Suprapubic skin (tissue), 4 donors: ENCODE measurements at places on chromosomes 1 and 21.

- no peak for DNase-seq
Observed at GRCh38 chr1:91506071-91506470, 5.4 kb downstream of the CDC7 start.

DNA sequence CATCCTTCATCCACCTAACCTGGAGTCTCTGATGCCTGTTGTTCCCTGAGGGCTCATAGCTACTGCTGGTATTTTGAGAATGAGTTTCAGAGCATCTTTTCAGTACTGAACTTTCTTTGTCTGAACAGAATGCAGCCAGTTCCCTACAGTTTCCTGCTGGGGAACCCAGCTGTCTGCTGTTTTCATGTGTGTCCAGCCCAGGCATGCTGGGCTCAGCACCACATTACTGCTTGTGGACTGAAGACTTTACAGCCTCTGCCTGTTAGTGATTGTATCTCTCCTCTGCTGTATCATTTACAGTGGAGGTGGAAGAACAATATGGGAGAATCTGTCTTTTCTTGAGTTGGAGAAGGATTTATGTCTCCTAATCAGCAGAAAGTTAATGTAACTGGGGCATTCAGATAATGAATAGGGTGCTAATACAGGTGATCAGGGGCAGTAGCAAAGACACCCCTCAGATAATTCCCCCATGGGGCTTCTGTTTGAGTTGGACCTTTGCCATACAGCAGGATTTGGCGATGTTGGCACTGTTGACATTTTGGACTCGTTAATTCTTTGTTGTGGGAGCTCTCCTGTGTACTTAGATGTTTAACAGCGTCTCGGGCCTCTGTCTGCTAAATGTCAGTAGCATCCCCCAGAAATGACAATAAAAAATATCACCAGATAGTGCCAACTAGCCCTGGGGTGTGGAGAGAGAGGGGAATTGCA, 207.7 kb downstream of the HHAT start:
- DNase-seq, result no peak

DNA sequence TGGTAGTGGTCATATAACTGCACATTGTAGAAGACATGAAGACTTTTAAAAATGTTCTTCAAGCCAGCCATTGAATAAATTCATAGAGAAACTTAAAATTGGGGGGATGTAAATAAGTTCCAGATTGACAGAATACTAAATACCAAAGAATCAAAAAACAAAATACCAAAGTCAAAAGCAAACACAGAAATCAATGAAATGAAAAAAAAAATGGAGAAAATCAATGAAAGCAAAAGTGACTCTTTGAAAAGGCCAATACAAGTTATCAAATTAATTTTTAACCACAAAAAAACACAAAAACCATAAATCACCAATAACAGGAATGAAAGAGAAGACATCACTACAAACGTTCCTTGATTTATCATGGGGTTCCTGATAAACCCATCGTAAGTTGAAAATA, 25.6 kb downstream of the LPGAT1 start:
- no peak for DNase-seq

DNA sequence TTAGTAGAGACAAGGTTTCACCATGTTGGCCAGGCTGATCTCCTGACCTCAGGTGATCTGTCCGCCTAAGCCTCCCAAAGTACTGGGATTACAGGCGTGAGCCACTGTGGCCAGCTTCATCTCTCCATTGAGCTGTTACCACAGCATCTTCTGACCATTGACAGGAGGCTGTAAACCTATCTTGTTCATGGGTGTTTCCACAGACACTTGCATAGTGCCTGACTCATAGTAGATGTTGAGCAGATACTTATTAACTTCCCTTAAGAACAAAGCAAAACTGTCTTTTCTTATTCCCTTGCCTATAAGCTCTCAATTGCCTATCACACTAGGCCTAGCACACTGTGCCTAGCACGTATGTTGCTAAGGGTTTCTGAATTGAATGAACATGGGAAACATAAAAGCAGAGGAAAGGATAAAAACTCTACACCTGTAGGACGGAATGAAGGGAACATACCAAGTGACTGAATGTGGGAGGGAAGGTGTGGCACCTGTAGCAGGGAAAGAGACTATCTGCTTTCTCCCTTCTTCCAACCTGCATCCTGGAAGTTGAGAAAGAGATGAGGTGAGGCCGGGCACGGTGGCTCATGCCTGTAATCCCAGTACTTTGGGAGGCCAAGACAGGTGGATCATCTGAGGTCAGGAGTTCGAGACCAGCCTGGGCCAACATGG, 1.2 kb upstream of the C1orf54 start:
- DNase-seq, result no peak

DNA sequence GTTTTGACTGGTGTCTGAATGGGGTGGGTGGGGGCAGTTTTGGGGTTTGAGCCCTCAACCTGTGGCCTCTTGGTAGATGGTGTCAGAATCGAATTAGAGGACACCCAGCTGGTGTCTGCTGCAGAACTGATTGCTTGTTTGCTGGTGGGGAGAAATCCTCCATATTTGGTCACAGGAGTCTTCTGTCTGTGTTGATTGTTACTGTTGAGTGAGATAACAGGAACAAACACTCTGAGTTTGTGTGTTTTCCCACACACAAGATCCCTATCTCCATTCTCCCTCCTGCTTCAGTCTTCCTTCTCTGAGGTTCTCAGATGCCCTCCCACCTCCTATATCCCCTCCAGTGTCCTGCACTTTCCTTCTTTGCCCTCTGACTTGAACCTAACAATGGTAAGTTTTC, 19.1 kb upstream of the CGN start:
- DNase-seq, result no peak

- no peak for DNase-seq
Observed at GRCh38 chr1:202662081-202662480, 48.2 kb downstream of the SYT2 start.

DNA sequence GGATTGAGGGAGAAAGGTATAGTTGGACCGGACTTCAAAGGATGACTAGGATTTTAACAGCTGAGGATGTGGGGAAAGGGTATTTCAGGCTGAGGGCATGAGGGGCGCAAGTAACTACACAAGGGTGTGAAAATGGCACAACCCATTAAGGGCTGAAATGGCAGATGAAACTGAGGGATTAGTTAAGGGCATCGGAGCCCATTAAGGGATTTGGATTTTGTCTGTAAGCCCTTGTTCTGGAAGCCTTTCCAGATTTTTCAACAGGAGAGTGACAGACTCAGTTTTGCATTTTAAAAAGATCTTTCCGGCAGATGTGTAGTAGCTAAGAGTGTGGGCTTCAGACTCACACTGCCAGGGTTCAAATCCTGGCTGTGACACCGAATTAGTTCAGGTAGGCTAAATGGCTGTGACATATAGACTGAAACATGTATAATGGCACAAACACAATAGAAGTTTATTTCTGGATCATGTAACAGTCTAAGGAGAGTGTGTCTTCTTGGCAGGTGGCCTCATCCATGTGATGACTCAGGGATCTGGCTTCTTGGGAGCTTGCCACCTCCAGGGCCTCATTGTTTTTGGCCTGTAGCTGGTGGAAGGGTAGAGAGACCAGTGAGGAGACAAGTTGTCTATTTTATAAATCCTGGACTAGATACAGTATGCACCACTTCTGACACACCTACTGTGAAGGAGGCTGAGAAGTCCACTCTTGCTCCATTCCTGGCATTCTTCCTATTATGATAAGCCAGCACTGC, 49.6 kb downstream of the UBE2T start:
- DNase-seq, result no peak

GRCh38 chr1:35539824-35540261, 17.4 kb downstream of the KIAA0319L start:
- no peak for DNase-seq

- DNase-seq, result no peak
Observed at GRCh38 chr1:55359611-55360010, 144.4 kb upstream of the USP24 start.

- no peak for DNase-seq
Observed at GRCh38 chr1:241401156-241401555, 44.2 kb upstream of the RGS7 start.

DNA sequence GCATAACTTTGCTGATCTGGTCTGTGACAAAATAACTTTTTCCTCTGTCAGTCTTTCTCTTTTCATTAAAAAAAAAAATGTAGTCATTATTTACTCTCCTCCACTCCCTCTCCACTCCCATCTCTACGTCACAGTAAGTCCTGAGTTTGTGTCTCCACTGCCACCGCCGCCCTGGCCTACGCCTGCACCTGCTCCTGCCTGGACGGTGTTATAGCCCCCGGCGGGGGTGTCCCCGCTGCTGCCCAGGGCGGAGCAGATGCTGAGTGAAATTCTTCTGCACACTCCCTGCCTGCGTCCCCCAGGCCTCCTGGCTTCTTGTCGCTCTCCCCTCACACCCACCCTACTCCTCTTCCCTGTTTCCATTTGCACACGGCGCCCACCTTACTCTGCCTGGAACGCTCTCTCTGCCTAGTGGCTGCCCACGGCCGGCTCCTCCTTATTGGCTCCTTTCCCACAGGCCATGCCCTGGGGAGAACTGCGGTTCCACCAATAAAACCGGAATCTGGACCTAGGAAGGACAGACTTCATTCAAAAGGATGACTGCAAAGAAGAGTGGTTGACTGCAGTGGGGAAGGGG, 55.2 kb upstream of the C1orf174 start:
- DNase-seq, result no peak

DNA sequence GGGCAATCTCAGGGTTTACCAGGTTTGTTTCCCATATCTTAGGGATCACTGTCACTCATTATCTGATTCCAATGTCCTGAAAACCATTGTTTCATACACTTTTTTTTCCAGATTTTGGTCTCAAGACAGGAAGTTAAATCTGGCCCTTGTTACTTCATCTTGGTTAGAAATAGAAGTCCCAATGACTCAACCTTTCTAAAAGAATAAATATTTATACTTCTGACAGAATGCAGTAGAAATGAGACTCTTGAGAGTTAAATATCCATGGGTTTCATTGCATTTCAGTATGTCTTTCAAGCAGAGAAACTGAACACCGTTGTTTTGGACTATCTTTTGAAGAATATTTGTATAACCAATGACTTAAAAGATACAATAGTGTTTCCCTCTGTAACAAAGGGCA, 19.8 kb upstream of the VCAM1 start:
- DNase-seq, result no peak

DNA sequence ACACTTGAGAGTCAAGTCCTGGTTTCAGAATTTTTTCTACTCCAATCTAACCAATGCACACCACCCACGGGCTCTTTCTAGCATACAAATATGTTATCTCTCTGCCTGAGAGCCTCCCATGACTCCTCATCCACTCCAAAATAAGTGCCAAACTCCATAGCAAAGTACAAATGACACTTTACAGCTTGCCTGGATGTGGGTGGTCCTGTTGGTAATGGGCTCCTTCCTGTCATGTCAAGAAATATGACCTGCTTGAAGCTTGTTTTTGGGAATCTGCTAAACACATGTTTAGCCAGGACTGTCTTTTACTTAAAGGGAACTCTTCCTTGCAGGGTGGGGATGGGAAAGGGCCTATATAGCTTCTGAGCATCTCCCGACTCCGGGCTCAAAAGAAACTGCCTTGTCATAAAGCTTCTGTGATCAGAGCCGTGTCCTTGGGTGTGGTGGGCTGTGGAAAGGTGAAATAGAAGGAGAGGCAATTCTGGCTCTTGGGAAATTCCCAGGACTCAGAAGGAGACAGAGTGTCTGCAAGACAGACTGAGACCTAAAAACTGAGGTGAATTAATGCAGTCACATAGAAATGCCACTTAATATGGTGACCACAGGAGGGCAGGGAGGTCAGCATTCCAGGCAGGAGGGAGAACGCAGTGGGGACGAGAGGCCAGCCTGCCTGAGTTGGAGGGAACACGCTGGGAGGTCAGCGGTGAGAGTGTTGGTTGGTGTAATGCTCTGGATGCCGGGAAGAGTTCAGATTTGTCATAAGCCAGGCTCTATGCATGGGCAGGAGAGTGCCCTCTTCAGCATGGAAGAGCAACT, 6.1 kb upstream of the IGFN1 start:
- peak; percentile 74 for DNase-seq

GRCh38 chr1:18927654-18928272, 25.4 kb upstream of the ALDH4A1 start:
- no peak for DNase-seq

- DNase-seq, result no peak
Observed at GRCh38 chr1:53410100-53410541, 49.1 kb upstream of the DMRTB1 start.

DNA sequence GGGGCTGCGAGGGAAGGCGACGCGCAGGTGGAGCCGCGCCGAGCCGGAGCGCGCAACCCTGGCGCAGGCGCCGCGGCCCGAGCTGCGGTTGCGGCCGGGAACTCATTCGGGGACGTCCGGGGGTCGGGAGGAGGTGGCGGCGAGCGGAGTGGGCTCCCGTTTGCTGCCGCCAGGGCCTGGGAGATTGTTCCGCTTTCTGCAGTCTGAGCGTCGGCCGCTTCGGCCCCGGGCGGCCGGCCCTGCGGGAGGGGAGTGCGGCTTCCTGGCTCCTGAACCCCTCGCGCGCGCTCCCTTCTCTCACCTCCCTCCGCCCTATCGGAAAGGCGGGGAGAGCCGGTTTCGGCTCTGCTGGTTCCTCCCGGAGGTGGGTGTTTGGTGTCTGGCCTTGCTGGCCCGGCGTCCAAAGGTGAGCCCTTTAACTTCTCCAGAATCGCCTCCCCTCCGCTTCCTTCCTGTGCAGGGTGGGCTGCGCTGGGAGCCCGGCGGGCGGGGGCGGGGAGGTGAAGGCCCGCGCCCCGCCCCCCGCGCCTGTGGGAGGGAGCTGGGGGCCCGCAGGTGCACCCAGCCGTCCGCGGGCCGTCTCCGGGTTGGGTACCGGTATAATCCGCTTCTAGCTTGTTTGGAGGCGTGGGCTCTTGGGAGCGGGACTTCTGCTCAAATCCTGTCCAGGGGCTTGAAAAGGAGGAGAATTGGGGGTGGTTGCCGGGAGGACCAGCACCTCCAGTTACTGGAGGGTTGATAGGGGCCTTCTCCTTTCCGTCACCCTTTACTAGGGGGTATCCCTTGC, 683 bp downstream of the LRRC8D start:
- peak; percentile 79 for DNase-seq

GRCh38 chr1:244852694-244853093, 11.6 kb downstream of the HNRNPU start:
- DNase-seq, result no peak

DNA sequence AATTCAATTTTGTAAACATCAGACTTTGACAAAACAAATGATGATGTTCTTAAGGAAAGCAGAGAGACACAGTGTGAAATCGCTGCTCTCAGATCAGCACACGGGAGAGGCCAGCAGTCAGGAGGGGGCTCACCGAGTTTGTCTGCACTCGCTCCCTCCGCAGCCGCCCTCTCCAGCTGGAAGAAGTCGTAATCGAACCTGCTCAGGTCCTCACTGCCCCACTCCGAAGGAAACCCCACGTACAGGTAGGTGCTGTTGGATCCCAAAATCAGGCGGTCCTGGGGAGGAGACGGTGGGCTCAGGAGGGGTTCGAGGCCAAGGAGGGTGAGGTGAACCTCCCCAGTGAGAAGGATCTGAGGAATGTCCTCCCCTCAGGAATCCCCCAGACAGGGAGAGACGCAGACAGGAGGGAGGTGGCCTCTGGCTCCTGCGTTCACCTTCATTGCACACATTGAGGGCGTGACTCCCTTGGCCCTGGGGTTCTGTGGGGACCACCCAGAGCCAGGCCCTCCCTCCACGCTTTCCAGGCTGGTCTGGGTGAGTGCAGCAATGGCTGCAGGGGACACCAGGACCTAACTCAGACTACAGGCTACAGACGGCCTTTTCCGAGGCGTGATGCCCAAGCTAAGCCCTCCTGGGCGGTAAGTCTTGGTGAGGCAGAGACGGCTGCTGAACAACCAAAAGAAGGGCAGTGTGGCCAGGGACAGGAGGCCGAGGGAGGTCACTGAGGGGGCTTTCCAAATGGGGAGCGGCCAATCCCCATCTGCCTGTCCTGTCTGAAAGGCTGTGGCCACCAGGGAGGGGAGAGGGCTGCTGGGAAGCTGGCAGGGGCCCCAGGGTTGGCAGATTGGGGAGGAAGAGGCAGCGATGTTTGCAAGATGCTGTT, 65.5 kb downstream of the SCCPDH start:
- DNase-seq, result peak; percentile 74

- DNase-seq, result no peak
Observed at GRCh38 chr1:158686111-158687009, at the start of gene SPTA1. Gene SPTA1 (minus strand): TSS chr1:158686715. CDS start chr1:158686517, 198 bp downstream.
